ENCODE measurements at places on chromosomes 1 and 21.
A peak's percentile ranks its signal among the peaks of the same experiment; 100 is the strongest.

DNA sequence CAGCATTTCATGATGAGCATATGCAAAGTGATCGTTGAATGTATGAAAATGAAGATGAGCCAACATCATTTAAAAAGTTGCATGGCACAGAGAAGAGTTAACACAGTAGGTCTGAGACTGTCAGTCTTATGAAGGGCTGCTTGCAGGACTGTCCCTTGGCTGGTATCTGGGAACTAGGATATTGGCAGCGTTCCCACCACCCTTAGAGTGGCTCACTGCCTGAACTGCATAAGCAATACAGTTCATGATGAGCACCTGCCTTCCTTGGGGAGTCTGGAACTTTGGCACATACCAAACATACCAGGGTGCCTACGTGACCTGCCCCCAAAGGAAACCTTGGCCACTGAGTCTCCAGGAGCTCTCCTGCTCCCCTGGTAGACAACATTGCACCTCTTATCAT lies 161.8 kb downstream of the DSCAM start:
- DNase-seq = no peak

- no peak for DNase-seq
Measured at GRCh38 chr1:43296207-43296606, 4.6 kb upstream of the TIE1 start.

GRCh38 chr1:99490031-99490430 lies 155.9 kb upstream of the PALMD start:
- no peak for DNase-seq

DNA sequence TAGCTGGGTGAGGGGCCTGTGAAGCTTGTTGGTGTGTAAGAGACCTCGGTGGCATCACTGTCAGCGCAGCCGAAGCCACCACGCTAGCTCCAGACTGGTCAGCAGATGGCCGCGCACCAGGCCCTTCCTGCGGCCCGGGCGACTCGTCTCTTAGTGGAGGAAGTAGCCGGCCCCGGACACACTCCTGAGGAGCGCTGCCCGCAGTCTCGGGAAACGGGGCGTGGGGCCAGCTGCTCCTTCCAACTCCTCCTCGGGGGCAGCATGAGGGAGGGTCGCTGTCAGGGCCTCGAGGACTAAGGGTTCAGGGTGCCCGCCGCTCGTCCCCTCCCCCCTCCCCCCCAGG lies 20.4 kb downstream of the H3-3A start:
- DNase-seq = no peak

GRCh38 chr1:230632273-230632873 lies 9.9 kb upstream of the COG2 start:
- peak; percentile 35 for DNase-seq

- DNase-seq = peak; percentile 24
Measured at GRCh38 chr1:181324797-181325616, 158.3 kb upstream of the CACNA1E start.

- no peak for DNase-seq
Measured at GRCh38 chr1:225451840-225452515, 24.1 kb upstream of the LBR start.

DNA sequence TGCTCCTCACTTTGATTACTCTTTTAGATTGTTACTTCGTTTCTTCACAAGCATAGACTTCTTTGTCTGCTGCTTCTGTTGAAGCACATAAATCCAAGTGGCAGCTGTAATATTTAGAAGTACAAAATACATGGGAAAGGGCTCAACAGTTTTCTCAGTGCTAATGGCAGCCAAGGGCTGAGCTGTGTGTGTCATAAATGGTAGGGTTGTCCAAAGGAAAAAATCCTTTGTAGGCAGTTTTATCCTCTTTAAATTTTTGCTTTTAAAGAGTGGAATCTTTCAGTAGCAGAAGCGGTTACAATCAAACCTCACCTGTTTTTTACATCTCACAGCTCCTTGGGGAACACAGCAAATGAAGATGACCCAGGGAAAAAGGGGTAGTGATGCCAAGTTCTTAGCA lies 650.8 kb downstream of the PLPP3 start:
- no peak for DNase-seq

DNA sequence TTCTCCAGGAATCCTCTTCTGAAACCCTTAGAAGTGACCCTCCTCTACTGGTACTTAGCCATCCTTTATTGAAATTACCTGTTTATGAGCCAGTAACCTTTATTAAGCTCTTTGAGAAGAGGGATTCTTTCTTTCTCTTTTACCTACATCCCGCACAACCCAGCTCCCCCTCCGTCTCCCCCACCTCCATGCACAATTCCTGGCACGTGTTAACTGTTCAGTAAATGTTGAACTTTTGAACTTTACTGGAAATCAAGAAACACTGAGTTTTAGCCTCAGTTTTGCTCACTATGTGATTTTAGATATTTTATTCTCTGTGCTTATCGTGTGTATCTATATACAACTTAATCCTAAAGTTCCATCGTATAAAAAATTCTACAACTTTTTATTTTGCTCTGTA lies 1.8 kb downstream of the TMED5 start:
- DNase-seq = no peak

DNA sequence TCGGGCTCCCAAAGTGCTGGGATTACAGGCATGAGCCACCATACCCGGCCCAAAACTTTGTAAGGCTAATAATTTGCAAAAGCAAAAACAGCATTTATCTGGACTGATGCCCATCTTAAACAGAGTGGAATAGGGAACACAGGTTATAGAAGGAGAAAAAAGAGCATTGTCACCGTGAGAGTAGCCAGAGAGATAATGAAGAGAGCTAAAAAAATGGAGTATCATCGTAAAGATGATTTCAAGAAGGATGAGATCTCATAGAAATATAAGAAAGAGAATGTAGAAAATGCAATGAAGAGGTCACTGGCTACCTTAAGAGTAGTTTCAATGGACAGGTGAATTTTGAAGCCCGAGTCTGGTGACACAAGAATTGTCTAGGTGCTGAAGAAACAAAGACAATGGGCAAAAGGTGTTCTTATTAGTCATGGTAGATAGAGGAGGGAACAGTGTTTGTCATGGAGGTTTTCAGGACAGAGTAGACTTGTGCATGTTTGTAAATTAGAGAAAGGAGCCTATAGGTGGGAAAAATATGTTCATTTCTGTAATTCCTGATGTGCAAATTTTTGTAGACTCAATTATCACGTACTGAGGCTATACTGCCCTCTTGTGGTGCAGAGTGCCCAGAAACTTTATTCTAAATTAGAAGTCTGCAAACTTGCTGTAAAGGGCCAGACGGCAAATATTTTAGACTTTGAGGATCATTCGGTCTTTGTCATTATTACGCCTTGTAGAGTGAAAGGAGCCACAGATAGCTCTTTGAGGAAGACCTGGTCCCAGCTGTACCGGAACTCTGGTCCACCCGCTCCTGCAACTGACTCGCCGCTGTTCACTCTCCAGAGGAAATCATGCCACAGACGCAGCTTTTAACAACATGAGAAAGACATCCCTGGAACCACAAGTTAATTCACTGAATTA lies 8.1 kb upstream of the TMEM183A start:
- DNase-seq = peak; percentile 66

GRCh38 chr1:163771637-163772036 lies 449.9 kb downstream of the NUF2 start:
- DNase-seq = no peak

DNA sequence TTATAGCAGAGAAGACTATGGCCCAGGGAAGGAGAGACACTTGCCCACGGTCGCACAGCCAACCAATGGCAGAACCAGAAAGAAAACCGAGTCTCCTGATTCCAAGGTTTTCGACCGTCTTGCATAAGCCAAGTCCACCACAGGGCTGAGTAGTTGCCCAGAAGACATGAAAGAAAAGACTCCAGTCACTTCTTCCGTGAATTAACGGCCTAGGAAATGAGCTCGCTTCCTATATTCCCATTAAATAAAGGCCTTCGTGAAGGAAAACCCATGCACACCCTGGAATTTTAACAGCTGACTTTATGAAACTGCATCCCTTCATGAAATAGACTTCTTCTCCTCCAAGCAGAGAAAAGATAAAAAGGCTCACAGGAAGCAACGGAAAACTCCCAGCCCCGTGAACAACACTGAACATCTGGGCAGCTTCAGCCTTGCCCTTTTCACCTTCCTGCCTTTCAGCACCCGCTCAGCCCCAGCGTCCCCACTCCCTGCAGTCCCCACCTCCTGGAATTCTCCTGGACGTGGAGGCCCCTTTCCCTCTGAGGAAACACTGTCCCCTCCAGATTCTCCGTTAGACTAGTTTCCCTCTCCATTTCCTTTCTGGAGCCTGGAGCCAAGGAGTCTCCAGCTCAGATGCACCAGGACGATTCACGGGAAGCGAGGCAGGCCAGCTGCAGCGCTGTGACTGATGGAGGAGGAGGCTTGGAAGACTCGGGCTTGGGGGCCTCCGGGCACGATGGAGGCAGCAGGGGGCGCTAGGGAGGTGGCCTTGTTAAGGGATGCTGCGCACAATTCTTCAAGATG lies 2.7 kb upstream of the MYOC start:
- DNase-seq = no peak

DNA sequence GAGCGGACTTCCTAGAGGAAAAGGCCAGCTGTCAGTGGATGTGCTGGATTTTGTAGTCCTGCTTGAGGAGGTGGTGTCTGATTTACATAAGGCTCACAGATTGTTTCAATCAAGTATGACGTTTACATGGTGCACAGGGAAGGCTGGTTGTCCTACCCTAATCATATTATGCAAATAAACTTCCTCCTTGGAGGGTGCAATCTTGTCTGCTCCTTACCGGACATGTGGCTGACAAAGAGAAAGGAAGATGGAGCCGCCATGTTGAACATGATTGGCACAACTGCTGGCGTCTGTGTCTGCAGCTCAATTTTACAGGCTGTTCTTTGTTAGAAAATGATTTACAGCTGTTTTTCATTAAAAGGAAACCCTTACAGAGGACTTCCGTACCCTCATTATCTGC lies 1656.1 kb downstream of the KCNT2 start:
- DNase-seq = no peak

DNA sequence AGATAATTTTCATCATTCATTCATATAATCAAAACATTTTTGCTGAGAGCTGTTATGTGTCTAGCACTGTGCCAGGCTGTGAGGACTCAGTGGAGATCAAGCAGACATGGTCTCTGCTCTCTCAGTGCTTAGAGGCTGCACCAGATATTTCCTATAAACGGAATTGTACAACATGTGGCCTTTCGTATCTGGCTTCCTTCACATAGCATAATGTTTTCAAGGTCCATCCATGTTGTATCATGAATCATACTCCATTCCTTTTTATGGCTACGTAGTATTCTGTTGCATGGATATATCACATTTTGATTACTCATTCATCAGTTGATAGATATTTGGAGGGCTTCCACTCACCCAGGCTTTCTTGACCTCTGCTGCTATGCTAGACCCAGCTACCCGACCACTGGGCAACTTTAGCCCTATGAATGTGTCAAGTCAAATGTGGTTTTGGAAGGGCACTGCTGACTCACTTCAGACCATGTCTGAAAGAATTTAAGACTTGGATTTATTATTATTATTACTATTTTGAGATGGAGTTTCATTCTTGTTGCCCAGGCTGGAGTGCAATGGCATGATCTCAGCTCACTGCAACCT lies 18.5 kb downstream of the NCF2 start:
- no peak for DNase-seq

DNA sequence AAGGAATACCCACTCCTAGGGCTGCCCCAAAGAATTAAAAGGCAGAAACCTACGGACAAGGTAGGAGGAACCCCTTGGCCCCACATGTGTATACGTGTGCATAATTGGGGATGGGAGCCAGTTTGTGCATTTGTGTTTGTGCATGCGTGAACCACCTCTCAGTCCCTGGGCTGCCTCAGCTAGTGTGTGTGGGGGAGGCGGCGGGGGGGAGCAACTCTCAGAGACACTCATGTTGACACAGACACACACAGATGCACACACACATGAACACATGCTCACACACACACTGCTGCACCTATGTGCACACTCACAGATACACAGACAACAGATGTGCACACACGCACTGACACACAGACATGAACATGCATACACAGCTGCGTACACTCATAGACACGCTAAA lies 5.1 kb downstream of the LDLRAD1 start:
- no peak for DNase-seq

GRCh38 chr1:211581526-211581925 lies 2.6 kb upstream of the SLC30A1 start:
- no peak for DNase-seq

- DNase-seq = no peak
Measured at GRCh38 chr1:82785268-82785790, 984.6 kb downstream of the ADGRL2 start.

GRCh38 chr1:26391450-26391849 lies 18.9 kb upstream of the ZNF683 start:
- peak; percentile 18 for DNase-seq

- DNase-seq = no peak
Measured at GRCh38 chr1:235806123-235806522, 60.6 kb downstream of the LYST start.

DNA sequence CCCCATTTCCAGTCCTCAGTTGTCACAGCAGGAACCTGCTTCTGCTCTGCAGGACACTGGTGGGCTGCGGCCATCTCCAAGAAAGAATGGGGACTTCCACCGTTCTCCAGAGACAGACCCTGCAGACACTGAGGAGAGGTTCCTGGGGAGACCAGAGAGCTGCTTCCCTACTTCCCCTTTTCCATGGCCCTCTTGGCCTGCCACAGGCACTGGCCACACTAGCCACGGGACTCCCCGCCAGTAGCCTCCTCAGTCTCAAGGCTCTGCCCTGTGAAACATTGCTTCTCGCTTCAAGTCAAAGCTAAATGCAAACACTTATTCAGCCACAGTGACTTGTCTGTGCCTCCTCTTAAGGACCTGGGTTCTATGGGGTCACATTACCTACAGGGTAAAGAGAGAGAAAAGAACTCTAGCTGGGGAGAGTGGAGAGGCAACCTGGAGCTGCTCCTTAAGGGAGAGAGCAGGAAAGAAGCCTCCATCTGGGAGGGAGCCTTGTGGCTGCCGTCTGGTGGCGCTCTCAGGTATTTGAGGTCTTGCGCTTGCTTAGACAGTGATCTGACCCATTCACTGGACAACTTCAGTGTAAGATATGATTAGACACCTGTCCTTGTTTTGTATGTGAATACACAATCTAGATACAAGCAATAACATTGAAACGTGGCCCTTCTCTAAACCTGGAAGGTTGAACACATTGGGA lies 5.4 kb upstream of the SLAMF8 start:
- DNase-seq = no peak

GRCh38 chr1:9062846-9063245 lies 6.6 kb downstream of the SLC2A5 start:
- DNase-seq = no peak

- DNase-seq = no peak
Measured at GRCh38 chr1:241186716-241187115, 170.3 kb downstream of the RGS7 start.

GRCh38 chr1:66090859-66091457 lies 298.3 kb downstream of the PDE4B start:
- no peak for DNase-seq

DNA sequence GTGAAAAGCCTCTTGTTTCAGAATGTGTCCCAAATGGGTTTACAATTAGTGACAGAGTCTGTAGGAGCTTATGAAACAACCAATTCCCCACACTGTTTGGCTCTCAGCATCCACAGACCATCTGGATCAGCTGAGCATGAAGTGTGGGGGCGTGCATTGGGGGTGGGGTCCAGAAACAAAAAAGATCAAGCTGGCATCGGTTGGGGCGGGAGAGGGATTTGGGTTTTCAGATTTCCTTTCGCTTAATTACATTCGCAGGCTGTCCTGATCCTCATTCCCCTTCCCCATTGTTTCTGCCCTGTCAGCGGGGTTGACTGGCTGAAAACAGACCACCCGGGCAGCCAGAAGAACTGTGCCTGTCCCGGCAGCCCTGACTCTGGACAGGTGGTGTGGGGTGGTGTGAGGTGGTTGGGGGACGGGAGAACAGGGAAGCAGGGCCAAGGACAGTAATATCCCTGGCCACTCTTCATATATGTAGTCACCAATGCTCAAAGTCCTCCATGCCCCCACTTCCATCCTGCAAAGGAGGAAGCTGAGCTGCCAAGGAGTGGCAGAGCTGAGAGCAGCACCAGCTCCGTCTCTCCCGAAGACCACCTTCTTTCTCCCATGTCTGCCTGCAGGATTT lies 92.0 kb downstream of the IER5 start:
- no peak for DNase-seq
